Left lung (tissue), 14 donors: ENCODE measurements at places on chromosomes 7 and 10.

DNA sequence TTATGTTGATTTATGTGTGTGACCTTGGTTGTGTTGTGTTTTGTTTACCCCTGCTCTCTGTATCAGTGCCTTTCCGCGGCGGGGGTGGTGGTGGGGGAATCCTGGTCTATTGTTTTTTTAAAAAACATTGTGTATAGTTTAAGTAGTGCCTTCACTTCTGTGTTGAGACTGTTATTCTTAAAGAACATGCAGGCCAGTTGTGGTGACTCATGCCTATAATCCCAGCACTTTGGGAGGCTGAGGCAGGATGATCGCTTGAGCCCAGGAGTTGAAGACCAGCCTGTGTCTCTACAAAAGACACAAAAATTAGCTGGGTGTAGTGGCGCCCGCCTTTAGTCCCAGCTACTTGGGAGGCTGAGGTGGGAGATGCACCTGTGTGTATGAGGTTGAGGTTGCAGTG is 429.0 kb upstream of the LRGUK start:
- no peak for DNase-seq

DNA sequence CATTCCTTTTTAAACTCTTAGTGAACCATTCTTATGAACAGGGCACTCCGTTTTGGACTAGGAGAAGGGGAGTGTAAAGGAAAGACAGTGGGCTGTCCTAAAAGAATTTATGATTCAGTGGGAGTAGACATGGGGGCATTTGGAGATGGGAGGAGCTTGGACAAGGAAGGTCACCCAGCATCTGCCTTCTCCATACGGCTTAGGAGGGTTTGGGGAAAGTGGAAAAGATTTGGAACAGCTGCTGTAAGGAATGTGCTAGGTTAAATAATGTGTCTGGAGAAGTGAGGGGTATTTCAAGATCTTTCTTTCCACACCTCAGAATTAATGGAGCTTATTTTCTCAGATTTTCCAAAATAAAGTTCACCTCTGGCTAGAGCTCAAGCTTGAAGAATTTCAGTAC is 24.0 kb downstream of the SLC35G1 start:
- no peak for DNase-seq

- DNase-seq = peak; percentile 17
Measured at GRCh38 chr10:99711129-99711719, 20.7 kb downstream of the COX15 start.

DNA sequence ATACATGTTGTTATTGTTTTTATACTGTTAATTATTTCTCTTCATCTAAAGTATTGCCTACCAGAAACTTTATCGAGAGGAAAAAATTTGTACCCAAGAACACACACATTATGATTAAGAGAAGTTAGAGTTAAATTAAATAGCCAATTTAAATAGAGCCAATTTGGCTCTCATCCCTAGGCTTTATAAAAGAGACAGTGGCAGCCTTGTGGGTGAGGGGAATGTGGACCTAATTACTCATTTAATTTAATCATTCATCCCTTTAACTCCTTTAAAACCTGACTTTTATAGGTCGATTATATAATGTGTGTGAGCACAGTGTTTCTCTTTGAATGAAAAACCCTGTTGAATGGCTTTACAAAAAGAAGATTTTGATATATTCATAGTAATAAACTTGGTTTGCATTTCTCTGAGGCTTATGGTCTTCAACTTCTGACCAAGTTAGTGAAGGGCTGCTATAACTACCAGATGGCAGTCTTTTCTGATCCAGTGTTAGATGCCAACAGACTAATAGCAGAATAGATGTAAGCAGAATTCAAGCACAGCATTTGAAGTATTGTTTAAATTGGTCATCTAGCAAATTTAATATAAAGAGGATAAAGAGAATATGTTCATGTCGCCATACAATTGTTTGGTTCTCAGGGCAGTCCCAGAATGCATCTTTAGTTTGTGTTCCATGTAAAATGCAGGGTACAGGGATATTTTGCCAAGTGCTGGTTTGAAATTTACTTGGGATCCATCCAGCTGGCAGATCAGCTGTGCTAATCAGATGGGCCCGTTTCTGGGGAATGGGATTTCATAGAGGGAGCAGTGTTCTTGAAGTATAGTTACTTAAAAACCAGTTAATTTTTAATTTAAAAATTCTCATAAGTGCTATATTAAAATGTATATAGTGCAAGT is 25.3 kb downstream of the ADD3 start:
- DNase-seq = no peak

- DNase-seq = peak; percentile 17
Measured at GRCh38 chr7:11540271-11540761, 291.7 kb downstream of the THSD7A start.

DNA sequence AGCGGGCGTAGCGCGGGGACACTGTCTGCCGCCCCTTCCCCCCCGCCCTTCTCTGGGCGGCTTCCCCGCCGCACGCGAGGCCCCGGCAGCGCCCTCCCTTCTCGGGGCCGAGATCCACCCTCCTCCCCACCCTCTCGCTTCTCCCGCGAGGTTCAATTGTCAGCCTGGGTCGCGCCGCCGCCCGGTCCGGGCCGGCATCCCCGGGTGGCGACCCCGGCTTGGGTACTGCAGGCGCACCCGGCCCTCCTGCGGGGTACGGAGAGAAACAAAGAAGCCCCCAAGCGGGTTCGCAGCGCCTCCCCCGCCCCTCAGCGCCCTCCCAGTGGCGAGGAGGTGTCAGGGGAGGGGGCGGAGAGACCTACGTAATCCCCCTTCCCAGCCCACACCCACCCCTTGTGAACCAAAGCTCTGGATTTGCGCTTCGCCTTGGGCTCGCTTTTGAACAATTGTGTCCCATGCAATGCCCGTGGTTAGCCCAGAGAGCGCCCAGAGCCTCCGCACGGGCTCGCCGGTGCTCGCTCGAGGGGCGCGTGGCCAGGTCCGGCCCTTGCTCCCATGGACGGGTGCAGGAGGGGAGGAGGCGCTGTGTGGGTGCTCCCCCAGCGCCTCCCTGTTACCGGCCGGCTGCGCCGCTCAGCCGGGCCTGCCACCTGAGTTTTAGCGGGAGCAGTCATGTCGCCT is 634 bp downstream of the HECW1 start:
- peak; percentile 46 for DNase-seq

GRCh38 chr10:26441491-26442214 is 3.5 kb downstream of the APBB1IP start:
- no peak for DNase-seq

DNA sequence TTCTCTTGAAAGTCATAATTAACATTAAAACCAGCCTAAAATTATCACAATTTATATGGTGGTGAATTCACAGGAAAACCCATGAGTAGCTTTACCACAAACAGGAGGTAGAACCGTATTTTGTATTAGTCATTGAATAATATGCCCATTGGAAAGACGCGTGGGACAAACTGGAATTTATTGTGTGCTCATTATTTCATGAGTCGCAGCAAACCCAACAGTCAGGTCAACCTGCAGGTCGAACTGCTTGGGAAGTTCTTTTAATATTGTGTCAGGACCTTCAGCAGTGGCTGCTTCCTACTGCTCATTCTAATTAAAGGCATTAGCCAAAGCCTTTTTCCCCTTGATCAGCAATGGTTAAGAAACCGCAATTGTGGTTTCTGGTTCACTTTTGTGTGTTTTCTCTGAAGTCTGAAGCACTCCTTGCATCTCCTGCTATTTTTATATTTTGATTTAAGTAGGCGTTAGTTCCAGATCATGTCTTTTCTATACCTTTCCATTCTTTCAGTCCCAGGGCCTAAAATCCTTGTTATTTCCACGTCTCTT is 100.1 kb downstream of the RAB11FIP2 start:
- DNase-seq = no peak

GRCh38 chr7:33792041-33792440 is 113.3 kb upstream of the BMPER start:
- DNase-seq = no peak

DNA sequence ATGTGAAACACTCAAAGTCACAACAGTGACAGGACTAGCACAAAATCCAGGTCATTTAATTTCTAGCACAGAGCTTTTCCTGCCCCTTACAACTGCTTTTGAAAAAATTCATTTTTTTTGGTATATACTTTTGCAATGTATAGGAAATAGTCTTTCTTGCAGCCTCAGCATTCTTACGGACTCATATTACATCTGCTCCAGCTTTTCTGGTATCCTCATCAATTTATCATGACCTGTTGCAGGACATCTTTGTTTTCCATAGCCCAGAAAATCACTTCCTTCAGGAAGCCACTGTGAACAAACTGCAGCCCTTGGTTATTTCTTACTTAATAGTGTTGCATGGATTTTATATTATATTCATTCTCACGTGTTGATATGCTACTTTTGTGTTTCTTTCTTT is 347.9 kb upstream of the MTPN start:
- no peak for DNase-seq

DNA sequence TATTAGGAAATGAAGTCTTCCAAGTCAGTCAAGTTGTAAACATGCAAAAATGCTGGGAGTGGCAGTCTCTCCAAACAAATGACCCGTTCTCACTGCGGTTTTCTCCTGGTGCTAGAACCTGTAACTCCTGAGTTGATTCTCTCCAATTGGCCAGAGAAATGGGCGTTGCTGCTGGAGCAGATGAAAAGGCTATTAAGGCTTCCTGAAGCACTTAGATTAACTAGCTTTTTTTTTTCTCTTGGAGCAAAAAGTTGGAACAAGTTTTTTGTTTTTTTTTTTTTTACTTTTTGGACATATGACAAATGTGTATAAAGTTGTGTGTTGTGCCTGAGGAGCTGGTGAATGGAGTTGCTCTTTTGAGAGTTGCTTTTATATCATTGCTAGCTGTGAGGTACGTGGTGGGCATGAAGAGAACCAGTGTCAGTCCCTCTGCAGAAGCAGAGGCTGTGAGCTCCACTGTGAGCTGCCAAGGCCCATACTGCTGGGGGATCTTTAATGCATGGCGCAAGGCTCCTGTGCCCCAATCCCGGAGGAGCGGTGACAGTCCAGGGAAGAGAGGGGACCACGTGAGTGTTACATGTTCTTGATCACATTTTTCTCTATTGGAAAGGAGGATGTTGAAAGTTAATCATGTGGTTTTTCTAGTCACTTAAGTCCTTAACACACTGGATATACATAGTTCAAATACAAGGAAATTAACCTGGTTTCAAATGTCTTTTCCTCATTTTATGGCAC is 393.6 kb upstream of the GALNT17 start:
- peak; percentile 45 for DNase-seq

GRCh38 chr10:59718257-59718656 is 8.6 kb upstream of the SLC16A9 start:
- no peak for DNase-seq

- peak; percentile 31 for DNase-seq
Measured at GRCh38 chr7:140062118-140062527, 628 bp downstream of the PARP12 start.

GRCh38 chr7:140269004-140269638 is 92.3 kb upstream of the KDM7A start:
- no peak for DNase-seq

DNA sequence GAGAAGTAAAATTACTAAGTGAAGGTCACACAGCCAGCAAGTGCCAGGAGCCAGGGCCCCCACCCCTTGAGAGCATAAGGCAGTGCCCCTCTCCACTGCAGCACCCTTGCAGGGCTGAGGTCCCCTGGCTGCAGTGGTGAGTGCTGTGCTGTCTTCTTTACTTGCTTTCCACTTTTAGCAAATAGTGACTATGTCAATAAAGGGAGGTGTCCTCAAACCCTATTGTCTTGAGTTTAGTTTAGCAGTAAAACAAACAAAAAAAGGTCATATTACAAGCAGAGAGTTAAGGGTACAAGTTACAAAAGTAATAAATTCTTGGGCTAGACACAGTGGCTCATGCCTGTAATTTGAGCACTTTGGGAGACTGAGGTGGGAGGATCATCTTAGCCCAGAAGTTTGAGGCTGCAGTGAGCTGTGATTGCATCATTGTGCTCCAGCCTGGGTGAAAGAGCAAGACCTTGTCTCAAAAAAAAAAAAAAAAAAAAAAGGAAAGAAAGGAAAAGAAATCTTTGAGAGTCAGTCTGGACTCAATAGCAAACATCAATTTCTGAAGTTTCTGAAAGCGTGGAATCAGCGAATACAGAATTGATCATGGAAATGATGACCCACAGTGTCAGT is 39.0 kb upstream of the KIF5B start:
- no peak for DNase-seq

GRCh38 chr7:67950321-67951083 is 953.9 kb downstream of the TYW1 start:
- no peak for DNase-seq

GRCh38 chr10:114346176-114347031 is 57.9 kb downstream of the AFAP1L2 start:
- DNase-seq = no peak

- no peak for DNase-seq
Measured at GRCh38 chr7:98810153-98810802, 59.5 kb downstream of the TMEM130 start.

DNA sequence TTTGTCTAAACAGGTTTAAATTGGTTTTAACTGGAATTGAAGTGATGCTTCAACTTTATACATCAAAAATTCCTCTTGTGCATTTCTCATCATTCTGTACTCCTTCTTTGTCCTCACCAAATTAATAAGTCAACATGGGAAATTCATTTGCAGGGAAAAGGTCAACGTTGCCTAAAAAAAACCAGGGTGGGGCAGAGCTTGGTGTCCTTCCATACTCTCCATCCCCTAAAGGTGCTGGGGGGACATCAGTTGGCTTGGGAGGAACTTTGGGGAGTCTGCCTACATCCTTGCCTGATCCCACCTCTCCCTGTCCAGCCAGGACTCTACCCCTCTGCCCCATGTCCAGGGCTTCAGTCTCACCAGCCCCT is 34.1 kb upstream of the SLC26A3 start:
- DNase-seq = no peak

- no peak for DNase-seq
Measured at GRCh38 chr10:128095027-128095752, 31.0 kb downstream of the MKI67 start.

DNA sequence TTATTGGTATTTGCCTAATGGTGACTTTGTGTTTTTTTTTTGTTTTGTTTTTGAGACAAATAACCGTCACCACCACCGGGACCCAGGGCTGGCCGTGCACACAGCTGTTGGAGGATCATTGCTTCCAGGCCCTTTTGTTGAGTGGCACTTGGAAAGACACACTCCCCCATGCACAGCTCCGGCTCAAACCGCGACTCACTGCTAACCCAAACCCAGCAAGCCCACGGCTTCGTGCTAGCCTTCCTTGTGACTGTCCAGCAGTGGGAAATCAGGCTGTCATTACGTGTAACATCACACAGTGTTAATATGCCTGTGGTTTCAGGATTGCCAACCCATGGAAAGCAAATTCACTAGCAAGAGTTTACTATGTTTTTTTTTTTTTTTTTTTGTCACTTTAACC is 17.4 kb downstream of the BNIP3 start:
- no peak for DNase-seq

GRCh38 chr7:92727755-92728154 is 108.6 kb downstream of the CDK6 start:
- DNase-seq = no peak

GRCh38 chr10:100043796-100044195 is 34.0 kb upstream of the DNMBP start:
- DNase-seq = no peak
